ENCODE measurements at places on chromosomes 5 and 9.

GRCh38 chr9:2992427-2992826 is 148.5 kb upstream of the PUM3 start:
- no peak for DNase-seq

DNA sequence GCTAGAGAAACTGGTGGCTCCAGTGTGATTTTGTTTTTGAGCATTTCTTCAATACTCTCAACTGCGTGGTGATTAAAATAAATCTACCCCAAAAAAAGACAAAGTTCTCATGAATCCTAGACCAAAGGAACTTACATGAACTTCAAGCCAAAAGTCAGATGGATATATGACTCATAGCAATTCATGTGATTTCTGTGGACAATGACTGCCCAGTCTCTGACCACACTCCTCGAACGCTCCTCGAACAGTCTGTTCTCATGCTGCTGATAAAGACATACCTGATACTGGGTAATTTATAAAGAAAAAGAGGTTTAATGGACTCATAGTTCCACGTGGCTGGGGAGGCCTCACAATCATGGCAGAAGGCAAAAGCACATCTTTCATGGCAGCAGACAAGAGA is 46.4 kb upstream of the CEP78 start:
- no peak for DNase-seq

- no peak for DNase-seq
Measured at GRCh38 chr5:140168371-140168770, 6.6 kb upstream of the CYSTM1 start.

DNA sequence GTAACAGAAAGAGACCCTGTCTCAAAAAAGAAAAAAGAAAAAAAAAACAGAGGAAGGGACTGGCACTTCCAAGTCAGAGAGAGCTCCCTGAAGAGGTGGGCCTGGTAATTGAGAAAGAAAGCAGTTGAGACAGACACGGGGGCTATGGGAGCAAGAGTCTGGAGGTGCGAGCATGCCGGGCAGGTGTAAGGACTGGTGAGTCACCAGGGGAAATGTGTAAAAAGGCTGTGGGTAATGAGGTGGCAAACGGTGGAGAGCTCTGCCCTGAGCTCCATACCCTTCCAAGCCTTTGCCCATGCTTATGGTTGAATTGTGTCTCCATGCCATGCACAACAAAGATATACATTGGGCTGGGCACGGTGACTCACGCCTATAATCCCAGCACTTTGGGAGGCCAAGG is 18.0 kb upstream of the JADE2 start:
- DNase-seq = no peak

- no peak for DNase-seq
Measured at GRCh38 chr9:69559126-69559525, 113.0 kb downstream of the APBA1 start.

DNA sequence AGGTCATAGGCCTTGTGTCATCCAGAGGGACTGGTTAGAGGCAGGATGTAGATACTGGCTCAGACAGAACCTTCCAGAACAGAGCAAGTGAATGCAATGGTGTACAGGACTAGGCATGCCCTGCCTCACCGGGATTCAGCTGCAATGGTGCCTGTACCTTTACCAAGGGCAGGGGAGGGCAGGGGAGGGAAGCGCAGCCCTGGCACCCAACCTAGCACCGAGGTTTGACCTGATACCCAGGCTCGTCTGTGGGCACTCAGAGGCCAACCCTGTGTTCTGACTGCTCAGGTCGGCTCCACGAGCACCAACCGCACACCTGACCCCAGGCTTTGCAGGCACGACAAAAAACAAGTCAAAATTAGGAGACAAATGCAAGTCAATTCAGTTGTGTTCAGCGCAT is 47.3 kb upstream of the GFPT2 start:
- no peak for DNase-seq

DNA sequence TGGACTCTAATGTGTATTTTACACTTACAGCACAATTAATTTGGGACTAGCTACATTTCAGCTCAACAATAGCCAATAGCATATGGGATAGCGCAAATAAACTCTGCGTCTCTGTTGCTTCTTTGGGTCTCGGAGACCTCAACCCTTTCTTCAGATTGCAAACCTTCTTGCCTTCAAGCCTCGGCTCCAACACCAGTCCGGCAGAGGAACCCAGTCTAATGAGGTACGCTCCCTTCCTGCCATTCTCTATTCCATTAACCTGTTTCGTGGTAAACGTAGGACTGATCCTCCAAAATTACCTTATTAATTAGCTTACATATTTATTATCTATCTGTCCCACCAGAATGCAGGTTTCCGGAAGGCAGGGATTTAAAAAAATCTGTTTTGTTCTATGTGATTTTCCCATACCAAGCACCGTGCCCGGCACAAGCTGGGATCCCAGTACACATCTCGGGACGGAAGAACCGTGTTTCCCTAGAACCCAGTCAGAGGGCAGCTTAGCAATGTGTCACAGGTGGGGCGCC is 525 bp upstream of the DAPK1 start:
- DNase-seq = no peak

DNA sequence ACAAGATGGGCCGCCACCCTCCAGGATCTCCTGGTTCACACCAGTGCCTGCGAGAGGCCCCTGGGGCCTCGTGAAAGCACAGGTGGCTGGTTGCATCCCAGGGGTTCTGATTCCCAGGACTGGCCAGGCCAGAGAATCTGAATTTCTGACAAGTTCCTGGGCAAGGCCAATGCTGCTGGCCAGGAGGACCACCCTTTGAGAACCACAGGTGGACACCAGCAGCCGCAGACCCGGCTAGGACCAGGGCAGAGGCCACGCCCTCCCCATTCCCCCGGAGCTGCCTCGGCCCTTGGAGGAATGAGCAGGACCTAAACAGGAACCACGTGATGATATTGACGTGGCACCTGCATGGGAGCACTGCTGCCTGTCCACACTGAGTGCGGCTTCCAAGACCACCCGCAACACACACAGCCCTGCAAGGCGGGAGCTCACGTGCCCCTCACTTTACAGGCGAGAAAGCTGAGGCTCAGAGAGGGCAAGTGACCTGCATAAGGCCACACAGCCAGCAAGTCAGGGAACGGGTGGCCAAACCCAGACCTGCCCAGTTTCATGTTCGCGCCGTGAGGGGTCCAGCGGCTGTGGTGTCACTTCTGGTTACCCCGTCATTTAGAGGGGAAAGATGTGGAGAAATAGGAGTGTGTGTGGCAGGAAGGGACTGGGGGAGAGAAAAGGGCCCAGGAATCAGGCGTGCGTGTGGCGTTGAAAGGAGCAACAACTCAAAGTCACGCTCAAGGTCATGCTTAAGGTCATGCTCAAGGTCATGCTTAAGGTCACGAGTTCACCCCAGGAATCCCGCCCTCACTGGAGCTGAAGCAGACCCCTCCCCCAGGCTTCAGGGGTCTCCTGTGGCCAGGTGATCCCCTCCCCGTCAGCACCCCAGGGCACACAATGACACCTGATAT is 105.9 kb upstream of the IER5L start:
- DNase-seq = no peak

DNA sequence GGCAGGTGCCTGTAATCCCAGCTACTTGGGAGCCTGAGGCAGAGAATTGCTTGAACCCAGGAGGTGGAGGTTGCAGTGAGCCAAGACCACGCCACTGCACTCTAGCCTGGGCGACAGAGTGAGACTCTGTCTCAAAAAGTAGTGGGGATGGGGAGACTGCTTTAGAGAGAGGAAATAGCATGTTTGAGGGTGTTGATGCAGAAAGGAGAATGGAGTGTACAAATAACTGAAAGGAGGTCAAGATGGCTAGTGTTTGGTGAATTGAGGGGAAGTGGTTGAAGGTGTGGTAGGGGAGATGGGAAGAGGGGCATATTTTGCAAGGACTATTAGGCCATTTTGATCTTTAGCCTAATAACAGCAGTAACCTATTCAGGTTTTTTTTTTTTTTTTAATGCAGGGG is 18.2 kb downstream of the TENT2 start:
- no peak for DNase-seq

DNA sequence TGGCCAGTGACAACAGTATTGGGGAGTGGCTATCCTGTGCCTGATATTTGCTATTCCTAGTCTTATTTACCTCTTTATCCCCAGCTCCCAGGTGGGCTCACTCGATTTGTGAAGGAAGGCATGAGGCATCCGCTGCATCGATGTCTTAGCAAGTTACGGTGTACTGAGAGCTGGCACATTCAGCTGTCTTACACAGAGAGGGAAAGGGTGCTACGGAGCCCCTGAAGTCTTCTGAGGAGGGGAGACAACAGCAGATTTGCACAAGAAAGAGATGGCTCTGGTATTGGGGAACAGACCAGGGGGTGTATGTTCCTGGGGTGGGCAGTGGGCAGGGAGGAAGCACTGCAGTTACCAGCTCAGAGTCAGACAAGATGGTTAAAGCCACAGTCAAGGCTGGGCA is 172.6 kb downstream of the FGF18 start:
- DNase-seq = no peak

DNA sequence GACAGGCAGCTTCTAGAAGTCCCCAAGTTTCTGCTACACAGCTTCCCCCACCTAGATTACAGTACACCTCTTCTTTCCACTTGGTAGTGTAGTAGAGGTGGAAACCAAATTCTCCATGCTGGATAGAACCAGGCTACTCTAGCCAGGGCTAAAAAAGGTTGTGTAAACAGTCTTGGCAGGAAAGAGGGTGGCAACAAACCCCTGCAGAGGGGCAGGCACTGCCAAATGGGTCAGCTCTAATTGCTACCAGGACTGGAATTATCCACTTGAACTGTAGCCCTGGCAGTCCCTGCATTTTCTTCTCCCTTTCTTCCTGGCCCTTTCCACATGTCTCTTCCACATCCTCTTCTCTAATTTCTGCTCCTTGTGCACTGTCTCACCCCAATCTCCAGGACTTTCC is 24.8 kb downstream of the RANBP3L start:
- peak; percentile 49 for DNase-seq

DNA sequence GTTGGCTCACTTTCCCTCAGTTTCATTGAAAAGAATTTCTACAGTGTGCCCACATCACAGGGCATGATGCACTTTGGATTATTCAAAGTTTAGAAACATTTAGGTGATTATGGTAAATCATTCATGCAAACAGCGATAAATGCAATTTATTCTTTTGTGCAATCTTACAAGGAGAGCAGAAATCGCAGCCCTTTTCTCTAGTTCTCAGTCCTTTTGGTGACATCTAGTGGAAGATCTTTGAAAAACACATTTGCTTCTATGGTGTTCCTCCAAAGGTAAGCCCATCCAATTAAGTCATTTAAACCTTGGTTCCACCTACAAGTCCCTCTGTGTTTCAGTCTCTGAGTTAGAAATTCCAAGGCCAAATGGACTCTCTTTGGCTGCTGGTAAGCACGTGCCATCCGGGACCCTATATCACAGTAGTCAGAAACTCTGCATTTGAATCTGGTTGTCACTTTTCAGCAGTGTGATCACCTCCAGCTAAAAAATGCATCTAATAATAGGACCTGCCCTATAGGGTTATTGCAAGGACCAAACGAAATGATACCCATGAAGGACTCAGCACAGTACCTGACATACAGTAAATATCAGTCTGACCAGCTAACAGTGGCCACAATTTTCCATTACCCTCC is 66.4 kb downstream of the MACROH2A1 start:
- no peak for DNase-seq

- DNase-seq = no peak
Measured at GRCh38 chr5:80269991-80270438, 14.2 kb upstream of the SERINC5 start.

DNA sequence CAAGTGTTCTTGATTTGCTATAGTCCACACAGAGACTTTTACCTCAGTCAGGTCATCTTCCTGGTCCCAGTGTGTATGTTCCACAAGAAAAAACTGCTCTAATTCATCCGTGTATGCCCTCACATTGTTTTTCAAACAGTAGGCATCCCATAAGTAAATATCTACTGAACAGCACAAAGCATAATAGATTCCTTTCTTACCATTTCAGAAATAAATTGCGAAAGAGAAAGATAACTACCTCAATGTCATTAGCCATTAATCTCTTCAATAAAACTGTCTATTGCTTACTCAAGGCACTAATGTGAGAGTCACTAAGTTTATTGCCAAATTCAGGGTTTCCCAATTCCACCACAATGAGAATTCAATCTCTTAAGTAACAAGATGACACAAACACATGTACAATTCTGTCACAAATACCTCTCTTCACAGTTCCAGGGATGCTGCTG is 9.6 kb downstream of the FBXW2 start:
- no peak for DNase-seq

- no peak for DNase-seq
Measured at GRCh38 chr5:96254980-96255691, 177.9 kb downstream of the PCSK1 start.

DNA sequence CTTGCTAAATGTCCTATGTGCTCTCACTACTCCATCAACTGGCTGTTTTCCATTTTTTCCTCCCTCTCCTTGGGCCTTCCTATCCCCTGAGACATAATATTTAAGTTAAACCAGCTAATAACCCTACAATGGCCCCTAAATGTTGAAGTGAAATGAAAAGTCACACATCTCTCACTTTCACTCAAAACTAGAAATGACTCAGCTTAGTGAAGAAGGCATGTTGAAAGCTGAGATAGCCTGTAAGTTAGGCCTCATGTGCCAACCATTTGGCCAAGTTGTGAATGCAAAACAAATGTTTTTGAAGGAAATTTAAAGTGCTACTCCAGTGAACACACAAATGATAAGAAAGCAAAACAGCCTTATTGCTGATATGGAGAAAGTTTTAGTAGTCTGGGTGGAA is 48.8 kb upstream of the CDH10 start:
- DNase-seq = no peak

DNA sequence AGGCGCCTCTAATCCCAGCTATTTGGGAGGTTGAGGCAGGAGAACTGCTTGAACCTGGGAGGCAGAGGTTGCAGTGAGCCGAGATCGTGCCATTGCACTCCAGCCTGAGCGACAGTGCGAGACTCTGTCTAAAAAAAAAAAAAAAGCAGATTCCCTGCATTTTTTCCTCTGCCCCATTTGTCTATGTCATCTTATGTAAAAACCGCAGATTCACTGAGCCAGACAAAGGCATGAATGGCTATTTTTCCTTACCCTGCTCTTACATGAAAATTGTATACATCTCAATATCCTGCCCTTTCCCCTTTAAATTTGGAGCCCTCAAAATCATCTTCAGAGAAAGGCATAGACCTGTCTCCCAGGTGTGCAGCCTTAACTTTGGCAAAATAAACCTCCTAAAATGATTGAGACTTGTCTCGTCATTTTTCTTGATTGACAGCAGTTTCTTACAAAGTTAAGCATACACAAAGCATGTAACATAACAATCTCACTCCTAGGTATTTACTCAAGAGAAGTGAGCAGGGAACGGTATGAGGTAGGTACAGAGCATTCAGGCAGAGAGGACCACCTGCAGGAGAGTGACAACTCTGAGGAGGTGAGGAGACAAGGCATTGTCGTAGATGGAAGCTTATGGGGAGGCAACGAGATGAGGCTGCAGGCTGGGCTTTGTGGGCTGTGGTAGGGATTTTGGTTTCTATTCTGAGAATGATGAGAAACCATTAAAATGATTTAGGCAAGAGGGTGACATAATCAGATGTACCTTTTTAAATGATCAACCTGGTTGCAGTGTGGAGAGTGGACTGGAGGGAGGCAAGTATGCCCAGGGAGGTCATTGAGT is 65.7 kb upstream of the IL6ST start:
- no peak for DNase-seq

GRCh38 chr5:132751444-132751843 is 4.2 kb downstream of the CCNI2 start:
- no peak for DNase-seq

- DNase-seq = no peak
Measured at GRCh38 chr5:9198394-9198793, 347.5 kb downstream of the SEMA5A start.
